ENCODE measurements at places on chromosomes 11 and 22.

- no peak for DNase-seq
Measured at GRCh38 chr11:11351042-11351586, 1.9 kb downstream of the CSNK2A3 start.

GRCh38 chr11:122979815-122980595, 1.6 kb downstream of the BSX start:
- no peak for DNase-seq

- DNase-seq: no peak
Measured at GRCh38 chr11:69199583-69200315, 44.0 kb downstream of the SMIM38 start.

- DNase-seq: peak; percentile 39
Measured at GRCh38 chr11:130160498-130161155, 1.0 kb downstream of the ST14 start.

DNA sequence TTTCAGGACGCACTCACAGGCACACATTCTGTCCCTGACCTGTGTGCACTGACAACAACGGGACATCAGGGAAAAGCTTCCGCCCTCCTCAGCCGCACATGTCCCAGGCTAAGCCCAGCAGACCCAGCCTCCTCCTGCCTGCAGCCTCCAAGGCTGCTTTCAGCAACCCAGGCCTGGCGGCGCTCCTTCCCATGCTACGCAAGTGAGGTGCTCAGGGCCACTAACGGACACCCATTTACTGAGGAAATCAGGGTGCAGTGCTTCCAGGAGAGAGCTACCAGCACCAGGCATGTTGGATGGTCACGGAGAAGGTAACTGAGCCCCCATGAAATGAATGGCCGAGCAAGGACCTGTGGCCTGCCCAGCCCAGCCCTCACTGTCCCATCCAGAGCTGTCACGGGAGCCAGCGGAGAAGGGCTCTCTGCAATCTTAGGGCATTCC, 6.9 kb downstream of the MOB2 start:
- DNase-seq: no peak

All from NCI-H1105 treated with DMSO at 0.1 percent for 48 hours (cell line).